Mammary epithelial cell (primary cell): ENCODE measurements at places on chromosomes 5 and 9.

- DNase-seq = no peak
These were observed 1804.6 kb downstream of the MAT2B start for GRCh38 chr5:165310031-165310430.

DNA sequence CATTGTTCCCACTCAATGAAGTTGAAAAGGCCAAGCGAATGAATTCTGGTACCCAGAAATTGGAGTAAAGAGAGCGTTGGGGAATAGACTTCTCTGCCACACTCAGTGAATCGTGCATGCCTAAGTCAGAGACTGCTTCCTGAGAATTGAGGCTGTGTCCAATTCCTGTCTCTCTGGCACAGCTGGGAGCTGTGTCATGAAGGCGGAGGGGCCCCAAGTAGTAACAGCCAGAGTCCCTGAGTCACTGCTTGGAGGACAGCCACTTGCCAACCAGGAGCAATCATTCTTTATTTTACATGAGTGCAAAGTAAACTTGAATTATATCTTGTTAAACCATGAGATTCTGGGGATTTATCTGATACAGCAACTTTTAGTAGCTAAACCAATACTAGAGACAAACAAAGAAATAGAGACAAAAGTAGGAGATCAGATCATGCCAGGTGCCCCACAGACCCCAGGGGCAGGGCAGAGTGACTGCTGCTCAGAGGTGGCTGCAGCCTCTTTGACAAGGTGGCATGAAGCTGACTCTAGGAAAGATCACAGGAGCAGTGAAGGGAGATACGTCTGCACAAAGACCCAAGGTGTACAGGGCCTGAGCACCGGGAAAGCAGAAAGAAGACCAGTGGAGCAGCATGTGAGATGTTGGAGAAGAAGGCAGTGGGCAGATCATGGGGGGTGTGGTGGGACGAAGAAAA is 246.0 kb downstream of the GADD45G start:
- peak; percentile 20 for DNase-seq

DNA sequence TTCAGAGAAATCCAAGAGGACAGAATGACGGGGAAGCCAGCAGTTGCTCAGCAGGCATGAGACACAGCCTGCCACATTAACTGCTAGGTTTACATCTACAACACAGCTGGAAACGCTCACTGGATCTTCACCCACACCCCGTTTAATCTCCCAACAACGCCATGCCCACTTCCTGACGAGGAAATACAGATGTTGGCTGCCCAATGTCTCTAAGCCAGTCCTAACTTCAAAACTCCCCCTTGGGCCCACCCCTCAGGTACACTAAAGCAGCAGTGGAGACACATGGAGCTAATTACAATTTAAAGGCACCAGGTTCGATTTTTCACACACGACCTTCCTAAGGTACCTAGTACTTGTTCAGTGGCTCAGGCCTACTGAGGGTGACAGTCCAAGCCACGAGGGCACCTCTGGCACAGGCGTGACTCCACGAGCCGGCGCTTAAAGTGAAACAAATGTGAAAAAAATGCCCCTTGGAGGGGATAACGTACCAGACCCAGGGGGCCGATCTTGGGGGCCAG is 904 bp downstream of the RPL12 start:
- peak; percentile 16 for DNase-seq

DNA sequence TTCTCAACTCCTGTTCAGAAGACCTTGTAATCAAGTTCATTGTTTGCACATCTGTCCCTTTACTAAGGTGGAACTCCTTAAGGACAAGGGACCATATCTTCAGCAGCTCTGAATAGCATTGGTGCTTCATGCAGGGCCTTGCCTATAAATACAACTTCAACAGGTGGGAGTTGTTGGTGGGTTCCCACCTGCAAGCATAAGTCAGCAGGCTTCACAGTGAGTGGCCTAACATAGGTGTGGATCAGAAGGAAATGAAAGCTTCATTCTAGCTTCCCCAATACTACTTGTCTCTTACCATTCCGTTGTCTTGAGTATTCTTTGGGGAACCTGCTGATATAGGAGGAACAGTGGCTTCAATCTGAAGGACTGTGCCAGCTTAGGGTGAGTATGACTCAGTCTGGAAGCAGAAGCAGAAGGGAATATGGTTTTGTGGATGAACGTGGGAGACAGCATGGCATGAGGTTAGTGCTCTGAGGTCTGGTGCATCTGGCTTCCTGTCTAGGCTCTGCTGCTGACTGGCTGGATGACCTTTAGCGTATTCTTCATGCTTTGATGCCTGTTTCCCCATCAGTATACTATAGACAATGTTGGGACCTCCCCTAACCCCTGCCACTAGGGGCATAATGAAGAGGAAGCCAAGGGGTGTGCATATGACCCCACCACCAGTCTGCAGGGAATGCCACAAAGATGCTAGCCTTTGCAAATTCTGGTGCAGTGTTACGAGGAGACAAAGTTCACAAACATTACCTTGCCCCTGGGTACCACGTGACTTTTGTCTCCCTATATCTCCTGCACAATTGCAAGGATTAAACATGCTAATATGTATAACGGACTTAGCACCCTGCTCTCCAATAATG is 192.3 kb downstream of the PALM2AKAP2 start:
- no peak for DNase-seq

GRCh38 chr9:137454597-137455358 is 4.4 kb downstream of the NSMF start:
- no peak for DNase-seq
